ENCODE measurements at places on chromosomes 6 and 20.

DNA sequence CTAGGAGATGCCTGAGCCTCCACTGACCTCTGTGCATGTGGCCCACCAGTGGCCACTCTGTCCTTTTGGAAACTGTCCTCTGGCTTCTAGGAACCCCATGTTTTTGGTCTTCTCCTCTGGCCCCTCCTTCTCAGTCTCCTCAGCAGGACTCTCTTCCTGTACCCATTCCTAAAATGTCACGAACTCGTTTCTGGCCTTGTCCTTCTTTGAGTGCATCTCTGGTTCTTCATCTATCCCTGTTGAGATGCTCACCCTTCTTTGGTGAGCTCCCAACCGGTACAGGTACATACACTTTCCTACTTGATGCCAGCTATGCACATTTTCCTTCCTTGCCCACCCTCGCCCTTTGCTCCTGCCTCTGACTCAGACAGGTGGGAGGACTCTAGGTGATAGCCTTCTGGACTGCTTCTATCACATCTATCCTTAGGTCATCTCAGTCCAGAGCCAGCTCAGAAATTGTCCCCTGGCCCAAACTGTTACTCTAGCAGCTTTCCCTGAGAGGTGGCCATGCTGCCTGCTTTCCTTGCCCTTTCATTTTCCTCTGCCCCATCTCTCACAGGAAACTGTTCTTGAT is 14.8 kb upstream of the NNAT start:
- no peak for DNase-seq

- no peak for DNase-seq
Observed at GRCh38 chr6:27605401-27606342, 132.8 kb upstream of the ZNF184 start.

DNA sequence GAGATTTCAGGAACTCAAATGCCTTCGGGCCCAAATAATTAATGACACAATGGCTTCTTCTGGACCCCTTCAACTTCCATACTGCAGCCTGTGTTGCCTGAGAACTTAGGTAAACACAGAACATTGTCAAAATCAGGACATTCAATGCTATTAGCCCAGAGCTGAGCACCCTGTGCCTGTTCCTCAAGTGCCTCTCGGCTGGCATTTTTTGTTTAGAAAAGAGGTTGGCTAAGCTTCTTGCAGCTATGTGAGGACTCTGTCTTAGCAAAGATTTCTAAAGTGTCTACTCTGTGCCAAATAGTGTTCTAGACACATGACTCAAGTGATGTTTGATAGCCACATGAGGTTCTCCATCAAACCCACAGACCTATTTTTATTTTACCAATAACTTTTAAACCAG is 289.3 kb upstream of the ARID1B start:
- DNase-seq: no peak

- DNase-seq: no peak
Observed at GRCh38 chr20:58718729-58719128, 26.1 kb downstream of the NPEPL1 start.

DNA sequence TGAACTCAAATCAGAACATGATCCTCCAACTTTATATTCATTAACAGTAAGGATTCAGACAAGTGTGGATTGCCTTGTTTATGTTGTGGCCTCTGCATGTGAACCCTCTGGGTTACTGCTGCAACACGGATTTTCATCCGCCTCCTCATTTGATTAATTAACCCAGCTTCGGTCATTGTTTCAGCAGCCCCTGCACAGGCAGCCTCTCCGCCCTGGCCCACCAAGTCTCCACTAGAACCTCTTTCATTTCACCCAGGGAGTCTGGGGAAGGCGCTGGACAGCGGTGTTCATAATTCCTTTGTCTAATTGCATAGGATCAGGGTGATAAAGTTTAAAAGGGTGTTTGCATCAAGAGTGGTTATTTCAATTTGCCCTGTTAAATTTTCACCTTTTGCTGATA is 15.7 kb downstream of the NKX2-2 start:
- DNase-seq: no peak

- DNase-seq: no peak
Observed at GRCh38 chr20:63381781-63382431, 20.8 kb upstream of the CHRNA4 start.

DNA sequence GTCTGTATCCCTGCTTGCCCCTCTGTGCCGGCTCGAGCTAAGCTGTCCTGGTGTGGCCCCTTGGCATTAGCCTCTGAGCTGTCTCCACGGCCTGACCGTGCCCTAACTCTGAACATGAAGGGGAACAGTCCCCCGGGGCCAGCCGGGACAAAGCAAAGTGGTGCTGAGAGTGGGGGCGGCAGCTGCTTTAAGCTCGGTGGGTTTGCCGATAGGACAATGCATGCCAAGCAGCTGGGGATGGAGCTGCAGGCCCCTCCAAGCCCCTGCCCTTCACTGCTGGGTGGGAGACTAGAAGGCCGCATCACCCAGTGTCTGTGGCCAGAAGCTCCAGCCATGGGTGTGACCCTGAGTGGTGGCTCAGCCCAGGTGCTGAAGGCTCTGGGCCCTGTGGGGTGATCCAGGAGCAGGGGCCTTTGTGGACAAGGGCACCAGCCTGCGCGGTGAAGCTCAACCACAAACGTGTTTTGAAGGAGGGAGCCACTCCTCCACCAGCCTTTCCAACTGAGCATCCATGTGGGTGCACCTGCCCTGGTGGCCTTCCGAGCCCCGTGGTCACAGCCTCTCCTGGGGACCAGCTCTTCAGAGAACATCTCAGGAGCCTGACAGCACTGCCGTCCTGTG is 242.5 kb downstream of the ERMARD start:
- DNase-seq: no peak

DNA sequence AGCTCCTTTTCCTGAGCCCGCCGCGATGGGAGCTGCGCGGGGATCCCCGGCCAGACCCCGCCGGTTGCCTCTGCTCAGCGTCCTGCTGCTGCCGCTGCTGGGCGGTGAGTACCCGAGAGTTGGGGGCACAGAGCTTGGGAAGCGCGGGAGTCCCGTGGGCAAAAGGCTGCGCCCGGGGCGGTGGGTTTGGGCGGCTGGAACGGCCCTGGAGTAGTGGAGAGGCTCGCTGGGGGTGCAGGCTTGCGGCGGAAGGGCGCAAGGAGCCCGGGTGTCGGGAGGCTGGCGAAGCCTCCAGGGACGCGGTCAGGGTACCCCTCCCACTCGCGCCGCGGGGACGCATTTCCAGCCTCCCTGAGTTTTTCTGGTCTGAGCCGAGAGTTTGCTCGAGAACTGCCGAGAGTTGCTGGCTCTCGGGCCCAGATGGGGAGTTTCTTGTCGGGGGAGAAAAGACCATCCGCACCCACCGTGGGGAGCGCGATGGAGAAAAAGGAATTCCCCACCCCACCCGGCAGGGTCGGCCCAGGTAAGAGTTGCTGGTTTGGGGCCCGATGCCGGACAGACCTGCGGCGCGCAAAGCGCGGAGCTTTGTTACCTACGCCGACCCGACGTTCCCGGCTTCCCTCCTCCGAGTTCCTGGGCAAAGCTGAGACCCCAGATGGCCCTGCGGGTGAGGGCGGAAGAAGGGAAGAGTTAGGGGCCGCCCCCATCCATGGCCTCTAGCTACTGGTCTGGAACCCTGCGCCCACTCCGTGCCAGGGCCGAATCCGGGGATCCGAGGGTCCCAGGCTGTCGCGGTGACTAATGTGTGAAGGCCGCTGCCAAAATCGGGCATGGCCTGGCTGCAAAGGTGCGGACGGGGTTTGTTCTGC is 584 bp downstream of the PTK7 start:
- peak; percentile 24 for DNase-seq

DNA sequence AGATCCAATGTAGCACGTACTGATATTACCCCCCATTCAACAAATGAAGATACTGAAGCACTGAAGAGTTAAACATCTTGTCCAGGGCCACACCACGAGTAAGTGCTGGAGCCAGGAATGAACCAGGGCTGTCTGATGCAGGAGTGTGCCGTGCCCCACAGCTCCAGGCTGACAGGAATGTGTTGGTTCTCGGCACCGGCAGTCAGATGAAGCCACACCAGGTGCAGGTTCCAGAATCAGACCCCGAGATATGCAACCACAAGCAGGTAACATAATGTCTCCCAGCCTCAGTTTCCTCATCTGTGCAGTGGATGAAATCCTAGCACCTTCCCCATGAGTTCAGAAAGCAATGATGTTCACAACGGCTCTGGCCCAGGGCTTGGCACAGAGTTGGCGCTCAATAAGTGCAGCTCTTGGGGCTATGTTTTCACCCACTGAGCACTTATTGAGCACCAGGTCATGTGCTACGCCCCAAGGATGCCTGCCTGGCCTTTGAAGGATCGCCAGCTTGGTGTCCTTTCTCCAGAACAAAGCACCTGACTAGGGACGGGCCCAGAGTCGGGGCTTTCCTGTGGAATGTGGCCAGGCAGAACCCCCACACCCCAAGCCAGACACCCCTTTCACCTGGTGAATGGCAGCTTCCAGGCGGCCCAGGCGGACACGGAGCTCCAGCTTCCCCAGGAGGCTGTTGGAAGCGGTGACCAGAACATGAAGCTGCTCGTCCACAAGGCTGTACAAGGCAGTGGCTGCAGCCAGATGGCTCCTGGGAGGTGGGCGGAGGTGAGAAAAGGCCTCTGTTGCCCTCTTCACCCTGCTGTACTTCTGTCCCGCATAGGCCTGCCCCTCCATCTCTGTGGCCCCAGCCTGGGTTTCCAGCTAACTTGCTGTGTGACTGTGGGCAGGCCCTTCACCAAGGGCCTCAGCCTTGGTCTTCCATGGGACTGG is 41.3 kb downstream of the KIAA1755 start:
- DNase-seq: no peak

- DNase-seq: no peak
Observed at GRCh38 chr20:63911176-63911575, 16.2 kb downstream of the DNAJC5 start.

DNA sequence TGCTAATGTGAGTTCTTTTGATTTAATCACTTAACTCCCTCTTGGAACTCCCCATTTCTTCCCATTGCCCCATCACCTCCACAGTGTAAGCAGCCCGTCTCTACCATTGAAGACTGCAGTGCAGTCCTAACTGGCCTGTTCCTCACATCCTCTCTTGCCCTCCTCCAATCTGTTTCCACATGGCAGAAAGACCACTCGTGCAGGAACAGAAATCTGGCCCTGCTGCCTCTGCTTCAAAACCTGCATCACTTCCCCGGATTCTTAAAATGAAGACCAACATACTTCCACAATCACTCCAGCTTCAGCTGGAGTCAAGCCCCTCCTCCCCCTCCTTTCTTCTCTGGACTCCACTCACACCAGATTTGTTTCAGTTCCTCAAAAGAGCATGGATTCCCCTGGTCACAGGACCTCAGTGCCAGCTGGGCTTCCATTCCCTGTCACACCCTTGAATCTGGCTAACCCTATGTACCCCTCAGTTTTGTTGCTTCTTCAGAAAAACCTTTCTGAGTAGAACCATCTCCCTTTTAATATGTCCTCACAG is 802.3 kb downstream of the MAFB start:
- DNase-seq: no peak

- no peak for DNase-seq
Observed at GRCh38 chr6:97102145-97102790, 177.7 kb downstream of the KLHL32 start.

DNA sequence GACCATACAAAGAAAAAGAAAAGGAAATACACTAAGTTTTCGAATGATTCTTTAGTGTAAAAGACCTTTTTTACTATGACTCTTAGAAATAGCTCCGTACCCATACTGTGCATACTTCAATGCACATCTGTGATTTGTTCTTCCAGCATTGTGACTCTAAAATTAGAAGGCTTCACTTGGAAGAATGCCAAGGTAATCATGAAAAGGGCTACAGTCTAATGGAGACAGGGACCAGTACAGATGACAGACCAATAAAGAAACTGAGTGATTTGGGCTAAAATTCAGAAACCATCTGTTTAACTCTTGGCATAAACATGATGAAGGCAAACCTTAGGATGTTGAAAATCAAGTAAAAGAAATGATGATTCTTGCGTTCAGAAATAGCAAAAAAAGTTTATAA is 46.3 kb downstream of the CYP39A1 start:
- DNase-seq: no peak

- DNase-seq: no peak
Observed at GRCh38 chr20:33071198-33071597, 8.2 kb upstream of the BPIFB4 start.

DNA sequence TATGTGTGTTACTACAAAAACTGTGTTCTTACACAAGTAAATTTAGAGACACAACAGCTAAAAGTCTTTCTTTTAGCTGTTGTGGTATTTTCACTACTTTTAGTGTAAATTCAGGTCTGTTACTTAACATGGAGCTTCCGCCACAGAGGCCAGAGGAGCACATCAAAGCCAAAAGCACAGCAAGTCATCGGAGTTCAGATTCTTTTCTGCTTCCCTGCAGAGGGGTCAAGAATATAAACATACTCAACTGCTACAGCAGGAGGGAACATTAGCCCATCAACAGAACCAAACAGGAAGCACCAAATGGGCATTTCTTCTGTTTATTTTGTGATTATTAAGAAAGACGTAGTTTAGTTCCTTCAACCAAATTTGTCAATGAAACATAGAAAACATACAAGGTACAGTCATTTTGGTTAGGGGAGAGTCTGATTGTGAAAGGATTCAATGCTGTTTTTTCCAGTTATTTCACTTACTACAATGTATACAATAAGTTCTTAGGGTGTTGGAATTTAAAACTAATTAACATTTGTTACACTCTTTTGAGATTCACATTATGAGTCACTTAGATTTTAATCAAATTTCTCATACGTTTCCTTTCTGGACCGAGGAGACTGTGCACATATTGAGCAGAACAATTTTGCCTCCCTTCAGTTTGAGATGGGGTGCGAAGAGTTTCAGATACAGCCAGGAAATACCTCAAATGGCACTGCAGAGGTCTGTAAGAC is 42.8 kb upstream of the DSE start:
- DNase-seq: no peak

DNA sequence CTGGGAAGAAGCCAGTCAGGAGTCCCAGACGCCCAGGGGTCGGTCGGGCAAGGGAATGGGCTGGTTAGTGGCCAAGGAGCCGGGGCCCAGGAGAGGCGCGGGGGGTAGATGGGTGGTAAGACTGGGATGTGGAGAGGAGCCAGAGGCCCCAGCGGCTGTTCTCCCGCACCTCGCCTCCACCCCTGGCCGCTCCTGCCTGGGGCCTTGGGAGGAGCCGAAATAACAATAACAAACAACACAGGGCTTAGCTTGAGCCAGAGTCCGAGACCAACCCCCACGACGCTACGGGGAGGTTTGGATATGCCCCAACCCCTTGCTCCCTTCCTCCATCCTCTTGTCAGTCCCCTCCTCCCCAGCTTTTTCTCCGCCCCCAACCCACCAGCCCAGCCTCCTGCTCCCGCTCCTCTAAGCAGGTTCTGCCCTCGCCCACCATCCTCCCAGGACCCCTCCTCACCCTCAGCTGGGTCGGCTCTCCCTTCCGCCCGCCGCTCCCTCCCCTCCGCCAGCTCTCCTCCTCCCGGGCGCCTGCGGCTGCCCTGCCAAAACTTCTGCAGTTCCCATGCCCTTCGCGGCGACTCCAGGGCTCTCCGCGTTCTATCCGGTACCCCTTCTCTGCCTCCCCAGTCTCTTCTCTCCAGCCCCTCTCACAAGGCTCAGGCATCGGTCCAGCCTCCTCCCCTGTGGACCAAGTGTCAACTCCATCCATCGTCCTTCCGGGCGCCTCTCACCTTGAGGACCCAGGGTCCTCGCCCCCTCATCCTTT is 1.1 kb downstream of the RNF39 start:
- DNase-seq: no peak

GRCh38 chr6:99885051-99885450 is 109.0 kb downstream of the MCHR2 start:
- DNase-seq: no peak

GRCh38 chr6:118525913-118526780 is 21.9 kb upstream of the PLN start:
- DNase-seq: no peak
